Heart right ventricle (tissue), 16 donors: ENCODE measurements at places on chromosomes 2 and 18.
A peak's percentile ranks its signal among the peaks of the same experiment; 100 is the strongest.

DNA sequence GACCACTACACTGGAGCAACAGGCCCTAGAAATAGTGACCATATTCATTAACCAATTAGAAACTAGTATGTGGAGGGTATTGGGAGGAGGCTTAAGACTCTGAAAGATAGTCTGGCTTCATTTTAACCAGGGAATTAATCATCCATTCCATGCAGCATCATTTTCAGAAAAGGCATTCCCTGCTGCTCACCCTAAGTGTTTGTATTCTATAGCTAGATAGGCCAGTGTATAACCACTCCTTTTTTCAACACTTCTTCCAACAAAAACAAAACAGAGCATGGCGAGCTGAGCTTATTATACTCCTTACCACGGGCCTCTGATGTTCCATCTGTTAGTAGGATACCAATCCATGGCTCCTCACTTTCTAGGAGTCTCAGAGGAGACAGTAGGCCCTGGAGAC is 112.0 kb upstream of the PKDCC start:
- DNase-seq, result no peak

DNA sequence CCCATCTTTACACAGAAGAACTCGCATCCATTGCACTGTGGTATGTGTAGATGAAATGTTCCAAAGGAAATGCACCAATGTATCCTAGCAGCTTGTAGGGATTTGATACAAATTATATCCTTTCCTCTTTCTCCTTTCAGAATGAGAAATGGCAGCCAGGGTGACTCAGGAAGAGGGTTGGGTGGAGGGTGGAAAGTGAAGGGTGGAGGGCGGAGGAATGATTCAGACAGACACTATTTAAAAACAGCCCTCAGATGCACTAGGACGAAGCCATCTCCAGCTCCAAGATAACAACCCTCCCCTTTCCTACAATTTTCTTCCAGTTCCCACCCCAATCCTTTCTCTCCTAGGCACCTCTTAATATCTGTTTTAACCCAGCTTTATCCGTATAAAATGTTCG is 96.2 kb upstream of the STK39 start:
- DNase-seq, result no peak

DNA sequence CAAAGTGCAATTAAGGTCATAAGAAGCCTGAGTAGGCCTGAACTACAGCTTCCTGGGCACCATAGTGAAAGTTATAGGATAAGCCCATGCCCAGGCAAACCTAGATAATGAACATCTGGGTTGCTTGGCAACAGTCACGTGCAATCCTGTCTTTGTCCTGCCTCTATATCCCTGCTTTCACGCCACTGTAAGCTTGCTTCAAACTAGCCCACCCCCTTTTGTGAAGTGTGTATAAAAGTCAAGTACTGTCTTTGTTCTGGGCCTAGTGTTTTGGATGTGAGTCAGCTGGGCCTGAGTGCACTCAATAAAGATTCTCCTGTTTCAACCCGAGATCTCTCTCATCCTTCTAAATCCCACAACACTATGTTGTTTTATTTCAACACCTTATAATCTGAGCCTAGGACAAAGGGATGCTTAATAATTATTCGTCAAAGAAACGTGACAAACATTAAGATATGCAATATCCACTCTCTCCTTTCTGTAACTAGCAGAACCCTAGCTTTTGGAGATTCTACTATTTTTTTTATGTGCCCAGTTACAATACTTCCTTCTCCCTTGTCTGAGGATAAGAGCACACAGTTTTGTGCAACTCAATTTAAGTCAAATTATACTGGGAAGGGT is 927.8 kb downstream of the SUCLG1 start:
- DNase-seq, result no peak

DNA sequence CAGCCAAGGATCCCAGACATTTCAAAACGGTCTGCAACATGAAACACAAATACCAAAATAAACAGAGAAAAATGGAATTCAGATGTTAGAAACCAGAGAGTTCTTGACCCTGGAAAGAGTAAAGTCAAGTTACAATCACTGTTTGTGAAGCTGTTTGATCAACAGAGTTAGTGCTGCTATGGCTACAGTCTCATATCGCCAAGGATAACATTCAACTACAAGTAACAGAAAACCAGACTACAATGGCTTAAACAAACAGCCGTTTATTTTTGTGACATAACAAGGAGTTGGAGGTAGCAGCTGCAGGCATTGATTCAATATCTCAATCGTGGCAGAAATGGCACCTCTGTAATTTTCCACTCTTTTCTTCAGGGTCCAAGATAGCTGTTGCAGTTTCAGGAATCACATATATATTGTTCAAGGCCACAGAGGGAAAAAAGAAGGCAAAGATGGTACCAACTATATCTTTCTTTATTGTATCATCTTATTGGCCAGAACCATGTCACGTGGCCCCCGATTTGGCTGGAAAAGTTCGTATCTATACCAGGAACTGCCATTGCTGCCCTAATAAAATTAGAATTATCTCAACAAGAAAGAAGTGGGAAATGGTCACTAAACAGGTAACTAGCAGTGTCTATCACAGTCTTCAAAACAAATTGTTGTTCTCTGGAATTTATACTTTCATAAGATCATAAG is 17.7 kb upstream of the HNRNPLL start:
- DNase-seq, result no peak

GRCh38 chr2:176692533-176692932 is 423.3 kb downstream of the MTX2 start:
- no peak for DNase-seq

DNA sequence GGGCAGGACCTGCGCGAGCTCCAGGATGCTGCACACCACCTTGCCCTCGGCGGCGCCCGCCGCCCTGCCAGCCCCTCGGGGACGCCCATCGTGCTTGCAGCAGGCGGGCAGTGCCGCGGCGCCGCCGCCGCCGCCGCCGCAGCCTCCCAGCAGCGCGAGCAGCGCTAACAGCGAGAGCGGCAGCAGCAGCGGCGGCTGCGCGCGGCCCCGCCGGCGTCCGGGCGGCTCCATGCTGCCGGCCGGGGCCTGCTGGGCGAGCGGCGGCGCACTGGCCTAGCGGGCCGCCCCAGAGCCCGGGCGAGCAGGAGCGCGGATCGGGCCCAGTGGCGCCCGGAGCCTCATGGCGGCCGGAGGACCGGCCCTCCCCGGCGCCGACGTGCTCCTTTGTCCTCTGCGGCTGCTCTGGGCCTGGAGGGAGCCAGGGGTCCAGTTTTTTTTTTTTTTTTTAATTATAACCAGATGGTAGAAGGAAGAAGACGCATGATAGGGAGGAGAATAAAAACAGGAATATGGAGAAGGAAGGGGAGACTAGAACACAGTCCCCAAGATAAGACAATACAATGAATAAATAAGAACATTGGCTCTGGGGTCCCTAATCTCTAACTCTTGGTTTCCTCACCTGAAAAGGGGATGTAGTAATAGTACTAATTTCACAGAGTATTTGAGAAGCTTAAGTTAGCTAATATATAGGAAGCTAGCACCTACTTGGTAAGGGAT is 17.1 kb upstream of the ANKRD62 start:
- DNase-seq, result peak; percentile 32

- DNase-seq, result no peak
Measured at GRCh38 chr2:160354677-160355076, 138.9 kb downstream of the RBMS1 start.
